Esophagus mucosa (tissue), 1 donor: ENCODE measurements at places on chromosomes 3 and 15.

GRCh38 chr3:46863261-46863782, at the start of gene MYL3:
TSS of gene MYL3 (minus strand) at chr3:46863444. CDS start at chr3:46863390, 54 bp downstream.
- no peak for ATAC-seq

DNA sequence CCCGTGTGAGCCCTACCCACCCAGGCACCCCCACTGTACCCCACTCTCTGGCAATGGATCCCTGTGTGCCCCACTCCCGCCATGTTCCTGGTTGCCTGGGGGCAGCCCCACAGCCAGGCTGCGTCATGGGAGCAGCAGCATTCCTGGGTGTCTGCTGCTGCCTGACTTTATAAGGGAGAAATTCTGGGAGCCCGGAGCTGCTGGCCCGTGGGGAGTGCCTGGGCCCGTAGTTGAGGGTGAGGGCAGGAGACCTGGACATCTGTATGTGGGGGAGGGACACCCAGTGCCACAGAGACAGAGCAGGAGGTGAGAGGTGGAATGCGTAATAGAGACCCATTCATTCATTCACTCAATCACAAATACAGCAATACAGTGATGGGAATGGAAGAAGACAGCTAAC, 15.1 kb downstream of the CSPG4 start:
- no peak for ATAC-seq

GRCh38 chr15:29376590-29376989, 107.0 kb upstream of the NSMCE3 start:
- ATAC-seq: no peak

GRCh38 chr15:26771578-26772153, 1.2 kb downstream of the GABRB3 start:
- no peak for ATAC-seq

GRCh38 chr15:70336425-70337009, 238.8 kb upstream of the TLE3 start:
- ATAC-seq: no peak

- no peak for ATAC-seq
Measured at GRCh38 chr3:31958701-31959152, 22.3 kb downstream of the OSBPL10 start.

DNA sequence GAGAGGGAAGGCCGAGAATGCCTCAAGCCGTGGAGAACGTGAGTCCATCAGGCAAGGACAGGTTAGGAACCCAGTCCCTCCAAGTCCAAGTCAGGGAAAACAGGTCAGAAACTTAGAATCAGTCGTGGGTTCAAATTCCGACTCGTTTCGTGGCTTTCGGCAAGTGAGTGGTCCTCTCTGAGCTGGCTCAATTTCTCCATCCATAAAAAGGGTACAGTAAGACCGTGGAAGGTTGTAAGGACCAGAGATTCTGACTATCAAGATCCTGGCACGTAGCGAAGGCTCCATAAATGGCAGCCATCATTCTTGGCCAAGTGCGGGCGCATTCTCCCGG, 604 bp upstream of the MED12L start:
- ATAC-seq: no peak

DNA sequence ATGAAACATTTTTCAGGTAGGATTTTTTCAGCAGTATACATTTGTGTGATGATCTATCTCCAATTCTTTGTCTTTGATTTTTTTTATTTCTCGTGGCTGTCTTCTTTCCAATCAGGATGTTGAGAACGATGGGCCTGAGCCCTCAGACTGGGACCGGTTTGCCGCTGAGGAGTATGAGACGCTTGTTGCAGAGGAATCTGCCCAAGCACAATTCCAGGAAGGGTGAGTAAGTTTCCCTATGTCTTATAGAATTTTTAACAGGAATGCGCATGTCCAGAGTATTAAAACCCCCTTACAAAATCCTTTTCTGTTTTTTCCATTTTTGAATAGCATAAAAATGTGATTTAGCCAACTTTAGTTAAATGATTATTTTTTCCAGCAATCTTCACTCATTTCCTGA, 90.0 kb downstream of the MSL2 start:
- no peak for ATAC-seq

DNA sequence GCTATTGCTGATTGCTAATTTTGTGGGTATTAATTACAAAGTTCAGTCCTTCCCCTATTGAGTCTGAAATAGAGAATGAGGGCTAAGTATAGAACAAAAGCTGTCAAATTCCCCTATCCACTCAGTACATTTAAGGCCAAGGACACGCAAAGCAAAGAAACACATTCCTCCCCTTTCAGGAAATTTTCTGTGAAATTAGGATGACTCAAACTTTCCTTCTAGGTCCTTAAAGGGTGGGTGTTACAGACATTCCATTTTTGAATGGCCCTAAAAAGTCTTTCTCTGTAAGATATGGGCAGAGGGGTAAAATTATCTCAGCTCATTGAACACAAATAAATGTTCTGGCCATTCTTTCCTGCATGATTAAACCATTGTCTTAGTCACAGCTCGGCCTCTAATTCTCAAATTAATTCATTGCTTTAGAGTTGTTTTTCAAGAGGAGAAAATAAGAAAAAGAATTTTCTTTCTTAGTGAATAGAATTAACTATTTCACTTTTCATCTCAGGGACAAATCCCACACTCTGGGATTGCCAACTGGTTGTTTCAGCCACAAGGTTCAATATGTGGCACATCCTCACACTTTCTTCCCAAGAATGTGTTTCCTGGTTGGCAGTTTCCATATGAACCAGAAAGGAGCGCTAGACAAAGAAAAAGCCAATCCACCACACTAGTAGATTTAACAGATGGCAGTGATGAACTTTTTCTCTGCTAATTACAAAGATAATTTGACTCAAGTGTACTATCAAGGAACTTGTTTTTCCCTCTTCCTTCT, 424.1 kb downstream of the ZNF385D start:
- no peak for ATAC-seq

GRCh38 chr3:142051351-142051750, 98.0 kb downstream of the TFDP2 start:
- no peak for ATAC-seq
